Stimulated activated CD4-positive, alpha-beta T cell treated with anti-CD3 and anti-CD28 coated beads, Interleukin-1b, Interleukin-23, amount 100 ng/mL, for 4 hours (primary cell): ENCODE measurements at places on chromosomes 3 and 15.

- DNase-seq: no peak
Measured at GRCh38 chr3:114455432-114455831, 161.6 kb downstream of the TIGIT start.

- no peak for DNase-seq
Measured at GRCh38 chr3:23129817-23130216, 73.3 kb upstream of the UBE2E2 start.

DNA sequence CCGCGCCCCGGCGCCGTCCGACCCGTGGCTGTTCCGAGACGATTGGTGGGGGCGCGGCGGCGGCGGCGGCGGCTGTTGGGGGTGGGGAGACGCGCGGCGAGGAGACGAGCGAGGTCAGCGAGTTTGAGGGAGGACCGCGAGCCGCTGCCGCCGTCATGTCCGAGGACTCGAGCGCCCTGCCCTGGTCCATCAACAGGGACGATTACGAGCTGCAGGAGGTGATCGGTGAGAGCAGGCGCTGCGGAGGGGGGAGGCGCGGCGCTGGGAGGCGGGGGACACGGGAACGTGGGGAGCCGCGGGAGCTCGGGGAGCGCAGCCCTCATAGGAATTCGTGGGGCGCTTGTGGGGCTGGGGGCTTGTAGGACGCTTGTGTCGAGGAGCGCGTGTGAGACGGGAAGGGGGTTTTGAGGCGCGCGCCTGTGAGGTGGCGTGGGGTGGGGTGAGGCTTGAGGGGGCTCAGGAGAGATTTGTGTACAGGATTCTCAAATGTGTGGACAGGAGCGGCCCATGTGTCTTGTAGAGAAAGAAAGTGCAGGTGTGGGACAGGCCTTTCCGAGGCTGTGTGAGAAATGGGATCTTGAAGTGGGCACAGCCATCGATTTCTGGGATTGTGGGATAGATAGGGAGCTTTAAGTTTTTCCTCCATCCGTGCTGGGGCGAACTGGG lies 518 bp downstream of the OXSR1 start:
- DNase-seq: no peak

- no peak for DNase-seq
Measured at GRCh38 chr15:74680456-74680855, 15.4 kb downstream of the EDC3 start.

DNA sequence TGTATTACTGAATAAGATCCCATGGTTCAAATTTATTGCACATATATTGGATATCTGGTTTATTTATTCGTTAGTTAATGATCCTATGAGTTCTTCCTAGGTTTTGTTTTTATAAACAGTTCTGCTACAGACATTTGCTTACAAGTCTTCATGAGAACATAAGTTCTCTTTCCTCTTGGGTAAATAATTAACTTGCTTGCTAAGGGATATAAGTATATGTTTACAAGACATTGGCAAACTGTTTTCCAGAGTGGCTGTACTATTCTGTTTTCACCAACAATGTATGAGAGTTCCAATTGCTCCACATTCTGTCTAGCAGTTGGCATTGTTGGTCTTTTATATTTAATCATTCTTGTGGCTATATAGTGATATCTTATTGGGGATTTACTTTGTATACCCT lies 341.8 kb upstream of the GBE1 start:
- DNase-seq: no peak

DNA sequence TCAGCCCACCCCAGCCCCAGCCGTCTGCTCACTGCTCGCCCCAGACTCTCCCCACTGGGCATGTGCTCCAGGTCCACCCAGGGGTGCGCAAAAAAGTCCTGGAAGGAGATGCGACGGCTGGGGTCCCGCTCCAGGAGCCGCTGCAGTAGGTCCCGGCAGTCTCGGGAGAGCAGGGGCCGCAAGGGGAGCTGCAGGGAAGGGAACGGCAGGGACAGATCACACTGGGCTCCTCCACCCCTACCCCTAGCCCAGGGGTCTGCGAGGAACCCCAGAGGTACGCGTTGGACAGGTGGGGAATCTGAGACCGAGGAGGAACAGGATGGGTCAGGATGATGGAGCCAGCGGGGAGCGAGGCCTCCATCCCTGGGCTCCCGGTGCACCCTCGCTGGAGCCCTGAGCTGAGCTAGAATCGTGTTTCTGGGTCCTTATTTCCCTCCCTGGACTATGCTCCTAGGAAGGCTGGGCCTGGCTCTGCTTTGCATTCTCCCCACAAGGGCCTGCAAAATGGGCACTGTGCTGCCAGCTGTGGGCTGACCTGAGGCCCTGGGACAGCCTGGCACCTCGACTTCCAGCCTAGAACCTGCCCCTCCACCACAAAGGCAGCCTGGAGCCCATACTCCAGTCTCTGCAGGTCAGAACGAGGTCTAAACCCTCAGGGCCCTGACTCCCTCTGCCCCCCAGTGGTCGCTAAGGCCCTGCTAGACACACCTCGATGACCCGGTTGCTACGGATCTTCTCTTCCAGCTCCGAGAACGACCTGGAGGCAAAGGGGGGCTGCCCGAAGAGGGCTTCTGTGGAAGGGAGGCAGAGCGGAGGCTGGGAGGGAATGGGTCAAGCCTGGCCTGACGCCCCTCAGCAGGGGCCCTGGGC lies 3.2 kb downstream of the ULK3 start:
- no peak for DNase-seq

DNA sequence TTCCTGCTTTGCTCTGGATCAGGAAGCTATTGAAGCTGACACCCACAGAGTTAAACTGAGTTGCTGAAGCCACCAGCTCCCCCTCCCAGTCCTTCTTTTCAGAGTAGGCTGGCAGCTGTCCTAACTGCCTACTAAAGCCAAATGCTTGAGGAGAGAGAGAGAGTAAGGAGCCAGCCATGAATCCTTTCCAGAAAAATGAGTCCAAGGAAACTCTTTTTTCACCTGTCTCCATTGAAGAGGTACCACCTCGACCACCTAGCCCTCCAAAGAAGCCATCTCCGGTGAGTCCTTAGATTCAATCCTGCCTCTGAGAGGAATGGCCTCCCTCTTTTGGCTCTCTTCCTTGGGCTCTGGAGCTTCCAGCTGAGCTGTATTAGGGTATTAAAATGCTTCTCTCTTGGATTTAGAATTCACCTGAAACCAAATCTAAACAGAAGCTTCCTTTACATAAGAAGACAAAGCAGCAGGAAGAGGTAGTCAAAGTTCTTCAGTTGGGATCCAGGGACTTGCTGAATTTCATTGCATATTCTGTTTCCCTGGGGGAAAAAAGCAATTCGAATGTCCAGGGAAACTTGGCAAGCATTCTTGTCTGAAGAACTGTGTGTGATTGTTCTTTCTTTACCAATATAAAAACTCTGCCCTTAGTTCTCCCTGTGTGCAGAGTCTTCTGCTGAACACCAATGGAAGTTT lies at the start of gene SLC15A2:
Gene SLC15A2, plus strand, starts transcription at position 101 of the 690 bp plus-strand sequence. Its CDS starts 76 bp downstream, at position 177.
- no peak for DNase-seq

- peak; percentile 3 for DNase-seq
Measured at GRCh38 chr15:73273181-73274002, 95.4 kb downstream of the HCN4 start.

DNA sequence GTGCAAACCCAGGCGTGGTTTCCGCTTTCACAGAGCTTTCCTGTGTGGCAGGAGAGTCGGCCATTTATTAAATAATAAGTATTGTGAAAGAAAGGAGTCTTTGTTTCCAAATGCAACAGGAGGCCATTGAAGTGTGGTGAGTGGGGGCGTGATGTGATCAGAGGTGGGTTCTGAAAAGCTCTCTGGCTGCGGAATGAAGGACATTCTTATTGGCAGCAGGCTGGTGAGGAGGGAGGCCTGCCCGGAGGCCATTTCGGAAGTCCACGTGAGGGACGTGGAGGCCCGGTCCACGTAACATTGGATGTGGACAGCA lies 11.1 kb downstream of the ARNT2 start:
- no peak for DNase-seq

GRCh38 chr3:117734496-117734895 lies 1024.9 kb downstream of the TUSC7 start:
- DNase-seq: no peak

DNA sequence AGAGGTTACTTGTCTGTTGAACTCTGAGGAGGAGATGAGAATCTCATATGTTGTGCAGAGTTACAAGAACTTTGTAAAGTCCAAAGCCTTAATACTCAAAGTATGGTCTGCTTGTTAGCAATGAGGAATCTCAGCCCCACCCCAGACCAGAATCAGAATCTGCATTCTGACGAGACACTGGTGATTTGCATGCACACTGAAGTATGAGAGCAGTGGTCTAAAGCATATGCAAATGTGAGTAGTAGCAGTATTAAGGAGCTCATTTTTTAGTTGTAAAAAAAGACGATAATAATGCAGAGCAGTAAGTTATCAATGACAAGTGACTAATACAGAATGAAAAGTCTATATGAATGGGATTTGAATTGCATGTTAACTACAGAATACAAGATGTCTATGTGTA lies 327.7 kb downstream of the RYR3 start:
- no peak for DNase-seq

- DNase-seq: no peak
Measured at GRCh38 chr3:64221571-64222257, 3.6 kb downstream of the PRICKLE2 start.

DNA sequence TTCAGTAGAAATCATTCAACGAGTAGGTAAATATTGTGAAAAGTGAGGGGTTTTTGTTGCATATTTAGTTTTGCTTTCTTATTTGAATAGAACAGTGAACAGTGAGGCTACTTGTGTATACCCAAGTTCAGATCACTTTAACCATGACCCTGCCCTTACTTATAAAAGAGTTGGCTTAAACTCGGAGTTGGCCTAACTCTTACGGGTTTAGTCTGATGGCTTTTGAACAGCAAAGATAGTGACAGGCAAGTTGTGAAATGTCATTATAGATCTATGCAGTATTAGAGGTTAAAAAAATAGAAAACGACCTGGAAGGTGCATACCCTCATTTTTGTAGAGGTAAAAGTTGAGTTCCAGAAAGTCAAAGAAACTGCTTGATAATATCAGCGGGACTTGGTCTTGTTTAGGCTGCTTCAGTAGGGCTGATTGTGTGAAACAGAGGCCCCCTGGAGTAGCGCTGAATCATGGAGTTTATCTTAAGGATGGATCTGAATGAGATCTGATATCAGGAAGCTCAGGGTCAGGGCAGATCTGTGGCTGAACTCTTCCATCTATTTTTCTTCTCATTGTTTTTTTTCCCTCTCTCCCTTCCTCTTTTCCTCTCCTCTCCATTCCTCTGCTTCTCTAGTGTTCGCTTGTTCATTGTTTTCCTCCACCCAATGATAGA lies 359.8 kb downstream of the LPP start:
- no peak for DNase-seq

- no peak for DNase-seq
Measured at GRCh38 chr3:79414806-79415205, 353.0 kb downstream of the ROBO1 start.

- no peak for DNase-seq
Measured at GRCh38 chr3:170997961-170998913, 28.3 kb downstream of the SLC2A2 start.

DNA sequence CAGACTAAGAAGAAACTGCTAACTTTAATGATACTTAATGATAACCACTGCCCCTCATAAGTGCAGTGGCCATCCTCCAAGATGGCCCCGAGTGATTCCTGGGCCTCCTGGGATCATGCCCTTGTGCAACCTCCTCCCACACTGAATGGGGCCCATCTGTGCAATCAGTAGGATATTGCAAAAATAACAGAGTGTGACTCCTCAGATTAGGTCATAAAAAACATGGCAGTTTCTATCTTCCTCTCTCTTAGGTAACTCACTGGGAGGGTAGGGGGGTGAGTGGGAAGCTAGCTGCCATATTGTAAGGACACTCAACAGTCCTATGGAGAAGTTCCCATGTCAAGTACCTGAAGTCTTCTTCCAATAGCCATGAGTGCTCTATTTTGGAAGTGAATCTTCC lies 173.0 kb downstream of the SHQ1 start:
- no peak for DNase-seq

GRCh38 chr15:65869954-65870871 lies 922 bp downstream of the RAB11A start:
- DNase-seq: no peak

DNA sequence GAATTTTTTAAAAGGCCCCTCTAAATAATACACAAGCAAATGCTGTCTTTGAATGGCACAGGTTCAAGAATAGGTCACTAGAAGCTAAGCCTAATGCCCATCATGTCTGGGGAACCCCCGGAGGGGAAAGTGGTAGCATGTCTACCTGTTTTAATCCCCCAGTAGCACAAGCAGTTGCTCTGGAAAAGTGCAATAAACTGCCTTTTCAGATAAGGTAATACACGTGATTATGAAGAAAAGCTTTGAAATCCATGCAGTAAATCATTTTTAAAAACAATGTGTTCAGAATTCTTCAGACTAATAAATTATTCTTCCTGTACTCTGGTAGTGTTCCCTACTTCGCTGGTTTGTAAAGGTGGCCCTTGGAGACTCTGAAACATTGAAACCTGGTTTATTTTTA lies 922.2 kb downstream of the ROBO1 start:
- no peak for DNase-seq

DNA sequence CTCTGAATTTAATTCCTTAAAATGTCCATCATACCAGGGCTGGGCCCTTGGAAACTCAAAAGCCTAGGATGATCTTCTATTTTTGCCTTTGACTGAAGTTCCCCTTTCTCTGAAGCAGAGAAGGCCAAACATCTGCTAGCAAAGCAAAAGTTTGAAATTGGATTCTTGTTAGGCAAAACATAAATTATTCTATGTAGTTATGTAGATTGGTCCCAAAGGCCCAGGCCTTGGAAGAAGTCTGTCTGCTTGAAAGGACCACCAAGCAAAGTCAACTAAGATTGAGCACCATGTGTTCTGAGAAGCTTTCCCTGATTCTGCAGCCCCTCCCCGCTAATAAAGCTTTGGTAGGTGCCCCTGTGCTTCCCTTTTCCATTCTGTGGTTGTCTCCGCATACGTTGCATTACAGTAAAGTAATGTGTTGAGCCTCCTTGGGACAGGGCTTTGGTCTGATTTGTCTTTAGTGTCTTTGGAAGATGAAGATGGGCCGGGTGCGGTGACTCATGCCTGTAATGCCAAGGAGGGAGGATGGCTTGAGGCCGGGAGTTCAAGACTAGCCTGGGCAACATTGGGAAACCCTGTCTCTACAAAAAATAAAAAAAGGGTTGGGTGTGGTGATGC lies 56.4 kb downstream of the RPL39L start:
- DNase-seq: no peak

- no peak for DNase-seq
Measured at GRCh38 chr3:170178651-170179050, 2.9 kb downstream of the PHC3 start.
